ENCODE measurements at places on chromosomes 11 and 22.

- DNase-seq = peak; percentile 20
Observed at GRCh38 chr11:6333095-6333494, 12.8 kb upstream of the CAVIN3 start.

DNA sequence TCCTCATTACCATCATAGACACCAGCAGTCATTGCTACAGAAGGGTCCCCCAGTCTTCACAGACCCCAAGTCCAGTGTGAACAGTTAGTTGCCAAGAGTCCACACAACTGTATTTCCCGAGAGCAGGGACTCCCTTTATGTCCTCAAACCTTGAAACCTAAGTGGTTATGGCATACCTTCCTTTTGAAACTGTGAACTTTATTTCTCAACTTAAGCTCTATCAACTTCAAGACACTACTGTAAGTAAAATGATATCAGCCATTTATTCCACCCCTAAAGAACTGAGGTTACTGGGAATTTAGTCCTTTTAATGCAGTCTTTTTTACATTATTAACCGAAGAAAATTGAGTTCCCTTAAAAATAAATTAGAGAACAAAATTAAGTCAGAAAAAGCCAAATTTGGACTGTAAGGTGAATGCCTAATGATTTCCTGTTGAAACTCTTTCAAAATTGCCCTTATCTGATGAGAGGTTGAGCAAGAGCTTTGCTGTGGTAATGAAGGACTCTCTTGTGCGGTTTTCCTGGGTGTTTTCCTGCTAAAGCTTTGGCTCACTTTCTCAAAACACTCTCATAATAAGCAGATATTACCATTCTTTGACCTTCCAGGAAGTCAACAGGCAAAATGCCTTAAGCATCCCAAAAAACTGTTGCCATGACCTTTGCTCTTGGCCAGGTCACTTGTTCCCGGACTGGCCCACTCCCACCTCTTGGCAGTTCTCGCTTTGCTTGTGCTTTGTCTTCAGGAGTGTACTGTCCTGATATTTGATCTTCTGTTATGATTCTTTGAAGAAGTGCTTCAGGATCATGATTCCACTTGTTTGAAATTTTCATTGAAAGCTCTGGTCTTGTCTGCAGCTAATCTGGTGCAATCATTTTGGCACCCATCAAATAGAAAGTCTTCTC is 765.4 kb upstream of the ANO3 start:
- no peak for DNase-seq

DNA sequence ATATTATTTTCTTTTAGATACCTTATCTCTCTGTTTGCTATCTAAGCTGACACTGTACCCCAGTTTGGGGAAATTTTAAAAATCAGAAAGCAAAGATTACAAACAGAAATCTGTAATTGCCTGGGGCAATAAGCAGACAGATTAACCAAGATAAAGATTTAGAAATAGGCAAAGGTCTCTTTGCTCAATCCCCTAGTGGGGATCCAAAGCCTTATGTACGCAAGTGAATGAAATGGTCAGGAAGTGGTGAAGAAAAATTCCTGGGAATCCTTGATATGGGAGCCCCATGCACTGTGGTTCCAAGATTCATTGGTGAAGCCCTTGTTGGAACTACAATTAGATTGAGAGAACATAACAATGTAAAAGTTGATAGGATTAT is 139.5 kb upstream of the GUCY1A2 start:
- DNase-seq = no peak

GRCh38 chr22:30701872-30702271 is 7.2 kb downstream of the OSBP2 start:
- DNase-seq = no peak

DNA sequence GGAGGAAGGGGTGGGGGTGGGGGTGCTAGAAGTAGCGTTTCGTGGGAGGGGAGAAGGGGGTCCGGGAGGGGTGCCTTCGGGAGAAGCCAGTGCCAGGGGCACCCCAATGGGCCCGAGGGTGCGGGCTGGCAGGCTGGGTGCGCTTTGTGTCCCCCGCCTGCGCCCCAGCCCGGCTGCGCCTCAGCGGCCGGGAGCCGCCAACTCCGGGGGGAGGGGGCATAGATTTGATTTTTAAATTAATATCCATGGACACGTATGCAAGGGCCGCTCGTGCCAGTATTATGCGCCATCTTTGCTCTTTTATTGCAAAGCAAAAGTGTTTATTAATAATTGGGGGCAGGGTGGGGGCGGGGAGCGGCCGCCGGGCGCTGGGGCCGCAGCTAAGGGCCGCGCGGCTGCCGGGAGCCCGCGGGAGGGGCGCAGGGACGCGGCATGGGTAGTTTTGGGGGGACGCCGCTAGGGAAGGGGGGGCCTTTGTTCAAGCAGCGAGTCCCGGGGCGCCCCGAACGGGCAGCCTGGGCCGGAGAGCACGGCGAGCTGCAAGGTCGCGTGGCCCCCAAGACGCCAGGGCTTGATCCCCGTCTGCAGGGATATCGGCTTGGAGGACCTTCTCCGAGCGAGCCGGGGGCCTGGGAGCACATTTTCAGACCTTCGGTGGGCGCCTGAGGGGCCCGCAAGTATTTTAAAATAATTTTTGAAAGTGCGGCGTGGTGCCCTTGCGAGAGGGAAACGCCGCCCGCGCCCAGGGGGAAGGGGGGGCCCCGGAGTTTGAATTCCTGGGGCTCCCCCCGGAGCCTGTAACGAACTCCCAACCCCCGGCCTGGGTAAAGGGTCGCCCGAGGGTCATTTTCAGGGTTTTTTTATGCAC is 959 bp downstream of the CCND1 start:
- no peak for DNase-seq

- no peak for DNase-seq
Observed at GRCh38 chr11:67366546-67366945, 6.9 kb downstream of the CLCF1 start.

All from NCI-H345 (cell line).